ENCODE measurements at places on chromosomes 7 and 10.

GRCh38 chr10:78437998-78438906, 404.6 kb downstream of the RPS24 start:
- no peak for DNase-seq

DNA sequence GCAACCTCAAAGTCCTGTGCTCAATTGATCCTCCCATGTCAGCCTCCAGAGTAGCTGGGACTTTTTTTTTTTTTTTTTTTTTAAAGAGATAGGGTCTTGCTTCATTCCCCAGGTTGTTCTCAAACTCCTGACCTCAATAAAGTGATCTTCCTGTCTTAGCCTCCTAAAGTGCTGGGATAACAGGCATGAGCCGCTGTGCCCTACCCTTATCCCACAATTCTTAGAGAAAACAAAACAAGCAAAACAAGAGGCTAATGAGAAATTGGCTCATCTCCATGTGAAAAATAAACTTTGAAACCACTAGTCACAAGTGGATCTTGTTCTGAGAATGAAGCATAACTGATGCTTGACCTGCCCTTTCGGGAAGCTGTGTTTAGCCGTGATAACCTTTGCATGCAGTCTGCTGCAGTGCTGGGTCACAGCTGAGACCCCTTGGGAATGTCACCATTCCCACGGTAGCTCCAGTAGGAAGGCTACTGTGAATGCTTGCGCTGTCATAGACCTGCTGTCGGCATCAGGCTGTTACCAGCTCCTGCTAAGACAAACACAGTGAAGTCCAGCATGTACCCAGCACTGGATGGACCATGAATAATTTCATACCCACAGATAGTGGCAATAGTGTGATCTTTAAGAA, 290.7 kb upstream of the KIAA1217 start:
- DNase-seq: no peak

DNA sequence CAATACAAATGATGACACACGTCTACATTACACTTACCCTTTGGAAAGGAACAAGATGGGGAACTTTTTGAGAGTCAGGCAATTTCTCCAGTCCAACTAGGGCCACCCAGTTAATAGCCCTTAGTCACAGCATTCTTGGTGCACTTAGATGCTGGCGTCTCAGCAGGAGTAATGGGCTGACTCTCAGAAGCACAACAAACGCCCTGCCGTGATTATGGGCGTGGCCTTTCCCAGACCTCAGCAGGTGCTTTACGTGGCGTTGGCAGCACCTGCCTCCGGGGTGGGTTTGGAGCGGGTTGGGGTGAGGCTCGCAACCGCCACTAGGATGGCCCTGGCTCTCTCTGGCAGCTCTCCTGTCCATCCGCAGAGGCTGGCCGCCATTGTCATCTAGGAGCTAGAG, 147.6 kb upstream of the SHH start:
- DNase-seq: no peak

DNA sequence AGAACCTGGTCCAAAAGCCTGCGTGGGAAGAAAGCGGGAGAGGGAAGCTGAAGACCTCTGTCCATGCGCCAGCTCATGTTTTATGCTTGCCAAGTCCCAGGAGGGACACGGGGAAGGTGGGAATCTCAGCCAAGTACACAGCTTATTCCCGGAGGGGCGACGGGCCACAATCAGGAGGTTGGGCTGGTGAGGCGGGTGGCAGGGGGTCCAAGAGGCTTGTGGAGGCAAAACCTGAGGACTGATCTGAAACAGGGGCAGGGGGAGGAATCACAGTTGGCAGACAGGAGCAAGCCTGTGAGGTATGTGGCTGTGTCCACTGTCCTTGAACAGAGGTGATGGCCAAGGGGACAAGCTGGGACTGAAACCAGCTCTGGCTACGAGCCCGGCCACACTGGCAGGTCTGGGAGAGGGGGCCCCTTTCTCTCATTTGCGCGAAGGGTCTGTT, 38.0 kb upstream of the LEP start:
- no peak for DNase-seq

DNA sequence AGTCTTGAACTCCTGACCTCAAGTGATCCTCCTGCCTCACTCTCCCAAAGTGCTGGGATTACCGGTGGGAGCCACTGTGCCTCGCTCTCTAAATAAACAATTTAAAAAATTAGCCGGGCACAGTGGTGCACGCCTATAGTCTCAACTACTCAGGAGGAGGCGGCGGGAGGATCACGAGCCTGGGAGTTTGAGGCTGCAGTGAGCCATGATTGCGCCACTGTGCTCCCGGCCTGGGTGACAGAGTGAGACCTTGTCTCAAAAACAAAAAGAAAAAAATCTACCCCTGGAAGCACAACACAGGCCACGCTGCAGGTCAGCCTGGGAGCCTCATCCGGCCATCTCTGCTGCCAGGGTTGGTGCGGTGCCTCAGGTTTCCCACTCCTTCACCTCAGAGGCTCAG, 3.8 kb upstream of the EIF3B start:
- no peak for DNase-seq

- DNase-seq: peak; percentile 82
Measured at GRCh38 chr7:27196287-27196767, 3.6 kb downstream of the HOXA13 start.

GRCh38 chr7:74405899-74406512, 47.7 kb upstream of the GTF2IRD1 start:
- DNase-seq: no peak

DNA sequence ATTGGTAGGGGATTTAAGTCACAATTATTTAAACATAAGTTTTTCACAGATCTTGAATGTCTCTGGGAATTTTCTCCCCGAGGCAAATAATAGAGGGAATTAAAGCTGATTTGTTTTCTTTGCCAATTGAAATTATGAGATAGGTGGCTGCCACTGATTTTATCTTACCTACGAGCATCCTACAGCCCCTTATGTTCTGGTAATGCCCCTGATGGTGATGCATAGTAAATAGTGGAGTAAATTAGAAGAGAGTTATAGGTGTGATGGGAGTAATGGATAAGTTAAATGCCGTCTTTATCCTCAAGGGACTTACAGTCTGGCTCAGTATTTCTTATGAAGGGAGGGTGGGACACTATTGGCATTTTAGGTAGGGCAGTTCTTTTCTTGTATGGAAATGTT, 58.1 kb downstream of the HDAC9 start:
- DNase-seq: no peak

GRCh38 chr10:57628592-57629284, 639.0 kb downstream of the IPMK start:
- DNase-seq: no peak

DNA sequence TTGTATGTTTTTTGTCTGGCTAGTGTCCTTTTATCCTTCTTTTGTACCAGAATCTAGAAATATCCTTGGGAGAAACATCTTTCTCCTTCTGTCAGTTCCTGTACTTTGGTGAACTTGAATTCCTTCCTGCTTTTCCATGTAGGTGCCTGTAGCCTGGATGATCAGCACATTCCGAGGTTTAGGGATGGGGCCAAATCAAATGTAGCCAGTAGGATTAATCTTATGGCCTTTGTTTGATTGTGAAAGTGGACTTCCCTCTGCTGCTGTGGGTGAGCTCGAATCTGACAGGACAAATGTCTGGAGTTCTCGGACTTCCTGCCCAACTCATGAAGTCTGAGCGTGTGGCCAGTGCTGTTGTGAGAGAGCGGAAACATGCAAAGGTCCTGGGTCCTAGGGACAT, 33.2 kb upstream of the NAMPT start:
- no peak for DNase-seq

- no peak for DNase-seq
Measured at GRCh38 chr10:133335246-133336117, 1.2 kb downstream of the CALY start.

- no peak for DNase-seq
Measured at GRCh38 chr10:22483132-22483531, 137.8 kb downstream of the SPAG6 start.

GRCh38 chr10:49620841-49621378, 7.1 kb downstream of the CHAT start:
- DNase-seq: no peak

- no peak for DNase-seq
Measured at GRCh38 chr7:75957021-75957736, 37.2 kb downstream of the TMEM120A start.

GRCh38 chr7:1142051-1142635, 17.9 kb downstream of the ZFAND2A start:
- DNase-seq: no peak

GRCh38 chr7:130921391-130922180, 187.6 kb upstream of the KLF14 start:
- peak; percentile 90 for DNase-seq

- DNase-seq: peak; percentile 56
Measured at GRCh38 chr7:86760236-86760635, 116.5 kb downstream of the GRM3 start.

GRCh38 chr10:5776881-5777197, 36.4 kb downstream of the GDI2 start:
- DNase-seq: no peak

DNA sequence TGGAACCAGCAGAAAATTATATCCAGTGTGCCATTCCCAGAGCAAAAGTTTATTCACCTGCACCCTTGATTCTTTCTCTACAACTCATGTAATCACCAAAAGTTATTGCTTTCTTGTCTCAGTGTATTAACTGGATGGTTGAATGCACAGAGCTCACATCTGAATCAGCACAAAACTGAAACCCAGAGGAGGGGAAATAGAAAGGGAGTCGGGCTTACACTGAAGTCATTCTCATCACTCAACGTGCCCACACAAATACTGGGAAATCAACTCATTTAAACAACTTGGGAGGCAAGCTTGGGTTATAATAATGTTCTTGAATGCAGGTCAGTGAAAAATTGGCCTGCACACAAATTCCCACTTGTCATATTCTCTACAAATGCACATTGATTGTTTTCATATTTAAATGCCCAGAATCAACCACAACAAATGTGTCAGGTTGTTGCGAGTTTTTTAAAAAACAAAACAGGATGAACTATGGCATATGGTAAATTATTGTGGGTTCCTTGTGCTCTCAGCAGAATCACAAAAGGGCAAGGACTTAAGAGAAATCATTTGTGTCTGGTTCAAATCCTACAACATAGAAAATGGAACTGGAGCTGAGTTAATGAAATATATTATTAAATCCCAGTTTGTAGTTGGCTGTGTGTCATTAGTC, 125.9 kb upstream of the NOBOX start:
- DNase-seq: no peak

- no peak for DNase-seq
Measured at GRCh38 chr10:132066186-132066585, 440 bp downstream of the JAKMIP3 start.

GRCh38 chr10:85651497-85651882, 715.1 kb downstream of the GRID1 start:
- DNase-seq: no peak

- DNase-seq: peak; percentile 48
Measured at GRCh38 chr7:97116308-97116707, 1.2 kb upstream of the SDHAF3 start.

Data from globus pallidus (tissue), 1 donor.